Activated naive CD4-positive, alpha-beta T cell (primary cell): ENCODE measurements at places on chromosomes 5 and 9.

DNA sequence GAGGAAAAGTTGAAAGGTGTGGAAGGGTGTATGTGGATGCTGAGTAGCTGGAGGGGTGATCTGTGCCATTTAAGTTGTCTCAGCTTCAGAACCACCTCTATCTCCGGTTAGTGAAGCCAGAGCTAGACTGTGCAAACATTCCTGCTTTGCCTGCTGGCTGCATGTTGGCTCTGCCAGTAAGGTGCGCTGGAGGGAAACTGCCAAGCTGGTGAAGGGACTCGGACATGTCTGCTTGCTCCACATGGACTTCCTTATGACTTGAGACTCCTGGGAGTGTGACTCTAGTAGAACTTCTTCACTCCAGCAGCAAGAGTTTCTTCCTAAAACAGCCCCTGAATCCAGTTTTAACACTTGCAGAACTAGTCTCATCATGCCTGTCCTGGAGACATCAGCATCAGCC lies 27.9 kb downstream of the DAB2 start:
- no peak for DNase-seq

- no peak for DNase-seq
Observed at GRCh38 chr5:149632311-149633251, 51.3 kb downstream of the ARHGEF37 start.

- DNase-seq = no peak
Observed at GRCh38 chr5:135458921-135459331, 6.8 kb upstream of the TIFAB start.

DNA sequence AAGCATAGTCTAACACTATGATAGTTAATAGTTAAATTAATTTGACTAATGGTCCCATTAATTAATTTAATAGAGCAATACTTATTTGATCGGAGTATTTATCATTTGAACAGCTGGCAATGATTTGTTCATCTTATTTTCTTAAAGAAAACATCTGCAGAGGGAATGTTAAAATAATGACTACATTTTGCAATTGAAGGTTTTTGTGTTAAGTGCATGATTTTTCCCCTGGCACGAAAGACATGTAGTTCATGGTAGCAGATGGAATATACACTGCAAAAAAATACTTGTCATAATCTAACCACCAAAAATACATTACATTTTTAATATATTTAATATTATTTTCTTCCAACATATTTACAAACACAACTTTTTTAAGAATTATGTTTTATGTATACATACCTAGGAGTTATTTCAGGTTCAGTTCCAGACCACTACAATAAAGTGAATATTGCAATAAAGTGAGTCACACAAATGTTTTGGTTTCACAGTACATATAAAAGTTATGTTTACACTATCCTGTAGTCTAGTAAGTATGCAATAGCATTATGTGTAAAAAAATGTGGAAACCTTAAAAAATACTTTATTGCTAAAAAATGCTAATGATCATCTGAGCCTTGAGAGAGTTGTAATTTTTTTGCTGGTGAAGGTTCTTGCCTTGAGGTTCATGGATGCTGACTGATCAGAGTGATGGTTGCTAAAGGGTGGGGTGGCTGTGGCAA lies 292.6 kb upstream of the DAB2 start:
- no peak for DNase-seq

DNA sequence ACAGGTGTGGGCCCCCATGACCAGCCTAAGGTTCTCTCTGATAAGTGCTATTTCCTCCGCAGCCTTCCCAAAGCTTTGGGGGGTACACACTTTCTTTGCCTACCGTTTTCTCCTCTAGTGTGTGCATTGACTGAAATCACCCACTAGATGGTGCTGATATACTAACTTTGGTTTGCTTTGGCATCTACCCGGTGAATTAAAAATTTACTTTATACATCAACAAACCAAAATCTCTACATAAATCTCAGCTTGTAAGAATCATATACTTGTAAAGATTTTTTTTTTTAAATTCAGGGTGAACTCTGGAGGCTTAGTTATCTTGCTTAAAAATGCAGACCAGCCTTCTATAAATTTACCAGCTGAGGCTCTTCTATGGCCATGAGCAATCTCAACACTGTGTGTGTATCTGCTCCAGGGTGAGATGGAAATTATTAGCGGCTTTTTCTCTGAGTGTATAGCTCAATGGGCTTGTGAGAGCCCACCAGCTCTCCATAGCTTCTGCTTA lies 475.7 kb upstream of the TNC start:
- no peak for DNase-seq

DNA sequence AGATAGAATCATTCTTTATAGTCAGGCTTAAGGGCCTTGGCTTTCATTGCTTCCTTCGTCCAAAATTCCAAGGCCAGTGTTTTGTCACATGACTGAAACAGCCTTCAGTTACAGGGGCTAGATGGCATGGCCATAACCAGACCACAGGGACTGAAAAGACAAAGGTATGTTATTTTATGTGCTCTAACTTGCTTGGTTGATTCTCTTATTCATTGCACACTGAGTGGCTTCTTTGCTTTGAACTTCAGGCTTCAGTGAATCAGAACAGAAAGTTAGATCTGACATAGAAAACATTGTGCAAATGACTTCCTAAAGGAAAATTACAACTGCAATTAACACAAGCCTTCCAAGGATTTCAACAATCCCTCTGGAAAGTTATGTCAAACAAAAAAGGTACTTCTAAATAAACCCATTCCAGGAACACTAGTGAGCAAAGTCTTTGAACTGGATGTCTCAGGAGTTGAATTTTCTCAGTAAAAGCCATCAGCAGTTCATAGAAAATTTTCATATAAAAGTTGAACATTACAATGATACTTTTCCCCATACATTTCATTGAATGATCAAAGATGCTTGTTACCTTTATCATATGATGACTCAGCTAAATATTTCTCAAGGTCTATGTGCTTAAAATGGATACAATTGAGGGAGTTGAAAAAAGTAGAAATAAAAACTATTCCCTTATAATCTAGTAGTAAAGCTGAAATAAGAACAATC lies 355.3 kb downstream of the TMEM232 start:
- no peak for DNase-seq

- DNase-seq = peak; percentile 44
Observed at GRCh38 chr5:157303667-157304327, 37.9 kb downstream of the CYFIP2 start.

DNA sequence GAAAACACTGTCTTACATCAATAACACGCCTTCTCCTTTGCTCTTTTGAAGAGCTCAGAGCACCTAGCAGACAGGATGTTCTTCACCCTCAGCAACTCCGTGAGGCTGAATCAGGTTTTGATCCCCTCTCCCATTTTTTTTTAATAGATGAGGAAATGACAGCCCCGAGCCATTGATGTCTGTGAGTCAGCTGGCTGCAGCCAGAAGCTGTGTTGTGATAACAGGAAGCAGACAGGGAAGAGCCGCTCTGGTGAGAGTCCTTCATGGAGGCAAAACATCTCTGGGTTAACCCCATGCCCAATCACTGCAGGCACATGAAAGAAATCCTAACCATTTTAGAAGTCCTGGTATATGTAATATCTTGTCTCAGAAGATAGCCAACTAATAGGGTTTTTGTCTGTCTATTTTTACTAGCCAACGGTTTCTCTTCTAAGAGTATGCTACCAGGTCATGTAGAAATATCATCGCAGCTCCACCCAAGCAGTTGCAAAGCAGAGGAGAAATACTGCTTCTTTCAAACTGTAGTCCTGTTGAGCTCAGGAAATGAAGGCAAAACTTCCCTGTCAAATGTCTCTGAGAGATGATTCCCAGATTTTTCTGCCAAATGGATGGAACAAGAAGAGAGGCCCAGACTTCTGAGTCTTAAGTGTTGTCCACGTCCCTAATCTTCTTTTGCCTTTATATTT lies 568.9 kb downstream of the CCDC171 start:
- DNase-seq = no peak

GRCh38 chr5:30960036-30960435 lies 233.4 kb upstream of the CDH6 start:
- DNase-seq = no peak
